ENCODE measurements at places on chromosomes 7 and 10.

DNA sequence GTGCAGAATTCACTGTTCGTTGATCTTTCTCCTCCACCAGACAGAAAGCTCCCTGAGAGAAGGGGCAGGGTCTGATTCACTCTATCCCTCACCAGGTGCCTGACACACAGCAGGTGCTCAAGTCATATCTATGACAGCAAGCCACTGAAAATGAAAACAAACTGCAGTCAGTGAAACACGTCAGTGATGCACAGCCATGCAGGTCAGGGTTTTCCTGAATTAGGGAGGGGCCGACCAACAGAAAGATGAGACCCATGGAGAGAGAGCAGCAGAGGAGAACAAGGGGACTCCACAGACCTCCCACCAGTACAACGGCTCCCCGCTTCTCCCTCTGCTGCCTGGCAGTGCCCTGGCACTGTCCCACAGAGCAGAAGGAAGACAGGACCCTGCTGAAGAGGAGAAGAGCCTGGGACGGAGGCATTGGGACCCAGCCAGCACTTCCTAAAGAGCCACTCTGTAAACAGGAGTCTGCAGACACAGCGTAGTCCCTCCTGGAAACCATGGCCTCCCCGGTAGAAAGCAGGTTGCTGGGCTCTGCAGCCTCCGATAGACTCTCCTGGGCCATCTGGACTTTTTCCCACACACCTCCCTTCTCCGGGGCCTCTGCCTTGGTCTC is 50.3 kb downstream of the FAM53B start:
- DNase-seq: no peak

DNA sequence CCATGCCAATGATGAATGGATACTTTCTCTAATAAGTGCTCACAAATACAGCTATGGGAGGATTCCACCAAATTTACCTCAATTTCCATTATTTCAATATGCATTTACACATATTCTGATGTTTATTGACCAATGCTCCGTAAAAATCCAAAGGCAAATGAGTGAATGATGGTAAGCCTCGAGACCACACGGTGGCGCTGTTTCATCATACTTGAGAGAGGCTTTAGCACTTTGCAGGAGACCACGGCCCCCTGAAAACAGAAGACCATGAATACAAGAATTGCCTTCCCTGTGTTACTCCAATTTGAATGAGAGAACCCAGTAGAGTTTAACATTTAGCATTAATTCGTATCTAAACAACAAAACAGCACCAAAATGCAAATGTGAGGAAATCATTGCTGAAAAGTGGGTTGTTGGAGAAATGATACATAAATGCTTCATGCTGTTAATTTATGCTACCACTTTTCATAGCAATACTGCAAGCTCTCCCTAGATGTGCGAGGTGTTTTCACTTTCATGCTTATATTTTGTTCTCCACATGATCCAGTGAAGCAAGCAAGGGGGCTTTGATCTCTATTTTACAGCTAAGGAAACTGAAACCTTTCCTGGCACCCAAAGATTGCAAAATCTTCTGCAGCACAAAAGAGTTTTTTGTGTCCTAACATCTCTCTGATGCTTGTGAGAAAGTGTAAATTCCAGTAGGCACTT is 35.4 kb downstream of the TRIL start:
- peak; percentile 31 for DNase-seq

DNA sequence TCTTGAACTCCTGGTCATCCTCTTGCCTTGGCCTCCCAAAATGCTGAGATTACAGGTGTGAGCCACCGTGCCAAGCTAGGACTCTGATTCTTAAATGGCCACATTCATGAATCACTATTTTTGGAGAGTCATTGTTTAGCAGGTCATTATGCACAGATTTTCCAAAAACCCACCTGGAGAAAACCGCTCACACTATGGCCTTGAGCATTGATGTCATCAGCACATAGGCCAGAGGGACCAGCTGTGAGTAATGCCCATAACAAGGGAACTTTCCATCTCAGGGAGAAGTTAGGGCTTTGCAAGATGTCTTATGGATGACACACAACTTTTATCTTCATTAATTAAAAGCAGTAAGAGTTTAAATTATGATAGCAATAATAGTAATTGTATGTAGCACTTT is 86.4 kb upstream of the KIF5B start:
- peak; percentile 31 for DNase-seq

GRCh38 chr10:6038071-6038631 is 24.0 kb downstream of the IL2RA start:
- no peak for DNase-seq

All from skeletal muscle cell (primary cell).